ENCODE measurements at places on chromosomes 4 and X.

GRCh38 chr4:83207497-83208101 is 77.0 kb downstream of the COQ2 start:
- peak; percentile 90 for DNase-seq

DNA sequence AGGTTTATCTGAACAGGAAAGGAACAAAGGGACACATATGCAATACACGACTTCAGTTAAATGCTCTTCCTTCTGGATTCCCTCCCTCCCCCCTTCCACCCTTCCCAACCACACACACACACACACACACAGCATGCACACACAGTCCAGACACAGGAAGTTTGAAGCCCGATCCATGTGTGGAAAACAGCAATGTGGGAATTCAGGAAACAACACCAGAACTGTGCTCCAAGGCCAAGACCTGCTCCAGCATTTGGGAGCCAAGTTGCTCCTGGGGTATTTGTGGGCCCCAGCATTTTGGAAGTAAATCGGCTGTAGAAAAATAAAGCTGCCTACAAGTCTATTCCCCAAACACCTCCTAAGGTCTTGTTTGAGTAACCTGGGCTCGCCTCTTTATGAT is 5.6 kb upstream of the AMOT start:
- DNase-seq: no peak

- DNase-seq: no peak
Measured at GRCh38 chr4:184805462-184806228, 20.1 kb downstream of the ACSL1 start.

GRCh38 chr4:8009710-8010511 is 70.2 kb upstream of the AFAP1 start:
- DNase-seq: no peak

DNA sequence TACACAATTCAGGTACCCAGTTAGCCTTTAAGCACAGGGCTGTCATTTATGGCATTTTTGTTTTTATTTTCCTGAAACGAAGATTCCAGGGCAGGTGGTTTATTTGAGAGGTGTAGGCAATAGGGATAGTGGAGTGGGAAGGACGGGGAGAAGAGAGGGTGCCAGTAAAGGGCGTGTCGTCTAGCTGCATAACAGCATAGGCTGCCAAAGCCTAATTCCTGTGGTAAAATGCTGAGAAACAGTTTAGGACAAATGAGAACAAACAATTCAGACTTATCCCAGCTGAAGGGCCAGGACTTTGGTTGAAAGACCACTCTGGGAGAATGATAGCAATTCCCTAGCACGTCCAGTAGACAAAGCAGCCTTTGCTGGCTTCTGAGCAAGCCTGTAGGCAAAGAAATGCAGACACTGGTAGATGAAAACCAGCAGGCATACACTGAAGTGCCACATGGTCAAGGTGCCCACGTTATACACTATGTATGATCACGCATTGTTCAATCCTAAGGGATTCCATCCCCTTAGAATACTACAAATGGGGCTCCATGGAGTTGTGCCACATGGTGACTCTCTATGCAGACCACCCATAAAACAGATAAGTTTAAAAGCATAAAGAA is 70.6 kb downstream of the PKD2 start:
- no peak for DNase-seq

DNA sequence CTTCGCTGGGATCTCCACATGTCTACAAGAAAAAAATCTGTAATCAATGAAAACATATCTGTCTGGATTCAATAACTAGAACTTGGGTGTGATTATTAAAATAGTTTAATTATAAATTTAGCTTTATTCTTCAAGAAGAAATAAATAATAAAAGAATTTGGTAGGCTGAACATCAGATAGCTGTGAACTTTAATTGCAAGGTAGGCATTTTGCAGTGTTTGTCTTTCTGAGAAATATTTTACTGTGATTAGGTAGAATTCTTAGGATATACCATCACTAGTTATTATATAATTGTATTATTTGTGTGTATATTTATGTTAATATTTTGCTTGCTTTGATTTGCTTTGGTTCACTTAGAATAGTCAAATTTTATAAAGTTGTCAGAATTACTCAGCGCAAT is 409.4 kb downstream of the PCDH18 start:
- DNase-seq: no peak

DNA sequence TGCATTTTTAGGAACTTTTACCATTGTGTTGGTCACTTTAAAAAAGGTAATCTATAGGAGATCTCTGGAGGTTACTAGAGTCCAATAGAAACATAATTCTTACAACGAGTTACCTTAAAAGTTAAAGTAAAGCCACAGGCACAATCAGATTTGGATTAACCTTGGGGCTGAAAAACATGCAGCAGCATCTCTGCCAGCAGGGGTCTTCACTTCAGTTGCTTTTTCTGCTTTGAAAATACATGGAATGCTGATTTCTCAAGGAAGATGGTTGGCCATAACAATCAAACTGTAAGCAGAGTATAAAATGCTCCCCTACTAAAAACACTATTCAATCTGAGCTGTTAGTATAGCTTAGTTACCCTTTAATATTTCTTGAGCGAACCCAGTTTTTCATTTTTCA is 1072.3 kb upstream of the PCDH10 start:
- no peak for DNase-seq

GRCh38 chr4:113968473-113968872 is 11.0 kb downstream of the ARSJ start:
- DNase-seq: no peak

DNA sequence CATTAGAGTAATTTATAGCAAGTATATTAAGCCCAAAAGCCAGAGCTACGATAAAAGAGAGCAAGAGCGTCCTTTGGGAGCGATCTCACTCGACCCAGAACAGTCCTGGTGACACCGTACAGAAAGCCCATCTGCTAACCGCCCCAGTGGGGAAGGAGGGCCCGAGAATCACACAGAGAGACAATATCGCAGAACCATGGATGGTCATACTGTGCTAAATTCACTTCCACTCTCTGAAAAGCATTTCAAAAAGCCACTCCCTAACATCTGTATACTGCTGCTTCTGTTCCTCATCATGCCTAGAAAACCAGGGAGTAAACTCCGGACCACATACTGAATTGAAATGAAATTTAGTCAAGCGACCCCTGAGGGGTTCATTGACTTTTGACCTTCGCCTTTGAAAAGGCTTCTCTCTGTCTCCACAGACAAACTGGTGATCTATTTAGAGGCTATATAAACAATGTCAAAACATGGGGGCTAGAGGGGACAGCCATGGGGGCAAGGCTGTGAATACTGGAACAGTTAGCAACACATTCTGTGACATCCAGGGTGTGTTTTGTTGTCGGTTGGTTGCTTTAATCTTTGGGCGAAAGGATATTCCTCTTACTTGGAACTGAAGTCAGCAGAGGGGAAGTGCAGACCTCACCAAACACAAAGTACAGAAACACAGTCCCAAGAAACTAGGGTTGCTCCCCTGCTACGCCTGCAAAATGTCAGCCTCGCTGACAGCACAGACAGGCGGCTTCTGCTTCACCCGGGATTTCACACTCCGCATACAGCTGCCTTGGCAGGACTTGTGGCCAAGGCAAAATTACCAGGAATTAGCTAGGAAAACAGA is 129.0 kb upstream of the RASGEF1B start:
- DNase-seq: no peak
